ENCODE measurements at places on chromosomes 7 and 10. TPM values are rescaled to one million over a fixed set of nuclear protein-coding genes. Genes with fewer than 3 reads are reported as not detected.

The RBM28 gene
- polyA plus RNA-seq, result 20.3 TPM

The ELMO1 gene
- polyA plus RNA-seq, result 0.17 TPM

The AP4M1 gene
- polyA plus RNA-seq, result 6.0 TPM

The SHH gene
- 4.9 TPM for polyA plus RNA-seq

The PMPCB gene
- polyA plus RNA-seq, result 94.2 TPM

The AKR1D1 gene
- 6.8 TPM for polyA plus RNA-seq

The MMD2 gene
- polyA plus RNA-seq, result not detected

The PRF1 gene
- 1.7 TPM for polyA plus RNA-seq

The ASAH2 gene
- 17.9 TPM for polyA plus RNA-seq

The PDZD7 gene
- polyA plus RNA-seq, result 0.58 TPM
